ENCODE measurements at places on chromosomes 16 and 17.

GRCh38 chr16:62404842-62405611 lies 368.8 kb upstream of the CDH8 start:
- no peak for DNase-seq

DNA sequence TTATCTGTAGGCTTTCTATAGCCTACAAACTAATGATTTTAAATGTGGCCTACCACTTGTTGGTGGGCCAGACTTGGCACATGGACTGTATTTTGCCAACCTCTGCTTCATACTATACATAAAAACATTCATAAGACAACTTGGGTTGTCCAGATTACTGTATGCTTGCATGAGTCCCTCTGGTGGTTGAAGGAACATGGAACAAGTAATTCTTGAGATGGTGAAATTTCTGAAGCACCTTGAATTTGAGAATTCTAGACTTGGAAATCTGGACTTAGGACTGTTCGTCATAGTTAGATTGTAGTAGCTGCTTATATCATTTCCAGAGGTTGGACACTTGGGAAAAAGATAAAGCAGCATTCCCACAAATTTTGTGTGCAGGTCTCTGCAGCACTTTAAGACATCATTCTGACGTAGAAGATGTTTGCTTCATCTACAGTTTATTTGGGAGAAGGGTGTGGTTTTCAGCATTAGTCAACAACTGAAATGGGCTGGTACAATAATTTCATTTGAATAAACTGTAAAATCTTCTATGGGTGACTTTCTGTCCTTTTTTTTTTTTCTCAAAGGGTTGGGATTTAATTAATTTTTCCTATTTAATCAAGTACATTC lies 31.2 kb downstream of the NFATC3 start:
- no peak for DNase-seq

DNA sequence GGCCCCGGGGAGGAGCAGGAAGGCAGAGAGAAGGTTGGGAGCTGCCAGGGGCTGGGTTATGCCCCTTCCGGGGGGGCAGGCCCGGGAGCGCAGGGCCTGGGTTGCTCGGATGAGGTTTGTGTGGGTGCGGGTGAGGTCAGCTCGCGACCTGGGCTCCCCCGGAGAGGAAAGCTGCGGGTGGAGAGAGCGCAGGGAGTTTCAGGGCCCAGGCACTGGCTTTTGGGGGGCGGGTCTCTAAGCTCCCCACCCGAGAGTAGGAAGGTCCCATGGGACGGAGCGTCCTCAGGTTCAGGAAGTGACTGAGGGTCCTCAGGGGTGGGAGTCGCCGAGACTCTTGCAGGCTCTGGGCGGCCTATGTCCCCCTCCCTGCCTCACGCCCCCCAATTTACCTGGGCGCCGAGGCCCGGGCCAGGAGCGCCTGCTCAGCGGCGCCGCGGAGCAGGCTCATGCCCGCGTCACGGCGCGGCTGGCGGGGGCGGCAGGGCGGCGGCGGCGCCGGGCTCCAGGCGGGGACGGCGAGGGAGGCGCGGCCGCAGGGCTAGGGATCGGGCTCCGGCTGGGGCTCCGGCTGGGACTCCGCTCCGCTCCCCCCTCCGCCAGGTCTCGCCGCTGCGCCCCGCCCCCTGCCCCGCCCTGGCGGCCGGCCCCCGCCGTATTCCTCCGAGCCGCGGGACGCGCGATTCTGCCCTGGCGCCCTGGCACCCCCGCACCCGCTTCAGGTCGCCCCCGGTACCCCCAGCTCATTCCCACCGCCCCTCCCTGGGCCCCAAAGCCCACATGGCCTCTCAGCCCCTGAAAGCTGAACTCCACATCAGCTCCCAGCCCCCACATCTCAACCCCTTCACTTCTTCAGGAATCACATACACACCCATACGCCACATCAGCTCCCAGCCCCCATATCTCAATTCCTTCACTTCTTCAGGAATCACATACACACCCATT lies at the start of gene DOK4:
DOK4 (minus strand) TSS at position 578 of the 942 bp plus-strand sequence. CDS start 6,986 bp downstream, outside the sequence.
- DNase-seq: peak; percentile 79

DNA sequence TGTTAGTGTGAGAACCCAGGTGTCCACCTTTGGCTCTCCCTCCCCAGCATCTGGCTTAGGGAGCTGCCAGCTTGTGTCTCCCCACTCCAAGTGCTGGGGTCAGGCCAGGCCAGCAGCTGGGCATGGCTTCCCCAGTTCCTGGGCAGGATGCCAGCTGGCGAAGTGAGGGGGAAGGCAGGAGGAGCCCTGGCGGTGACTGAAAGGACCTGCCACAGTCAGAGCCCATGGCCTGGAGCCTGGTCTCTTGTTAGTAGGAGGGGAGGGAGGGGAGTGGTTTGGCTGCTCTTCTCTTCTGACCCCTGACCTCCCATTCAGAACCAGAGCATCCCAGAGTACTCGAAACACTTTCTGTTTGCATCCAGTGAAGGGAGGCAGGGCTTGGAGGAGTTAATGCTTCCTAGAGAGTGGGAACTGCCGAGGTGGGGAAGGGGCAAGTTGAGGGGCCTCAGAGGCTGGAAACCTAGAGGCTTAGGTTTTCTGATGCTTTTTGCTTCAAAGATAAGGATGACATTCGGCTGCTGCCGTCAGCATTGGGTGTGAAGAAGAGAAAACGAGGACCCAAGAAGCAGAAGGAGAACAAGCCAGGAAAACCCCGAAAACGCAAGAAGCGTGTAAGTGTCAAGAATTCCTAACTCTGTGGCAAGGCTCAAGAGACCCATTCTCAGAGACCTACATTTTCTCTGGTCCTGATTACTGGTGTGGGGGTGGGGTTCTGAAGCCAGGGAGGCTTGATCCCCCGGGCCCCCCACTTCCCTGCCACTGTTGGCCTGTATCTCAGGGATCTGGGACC lies 772 bp downstream of the CHD3 start:
- DNase-seq: peak; percentile 52

- no peak for DNase-seq
Observed at GRCh38 chr16:85438981-85439685, 174.0 kb upstream of the GSE1 start.

GRCh38 chr17:61139219-61139618 lies 260.4 kb upstream of the TBX2 start:
- DNase-seq: peak; percentile 75

DNA sequence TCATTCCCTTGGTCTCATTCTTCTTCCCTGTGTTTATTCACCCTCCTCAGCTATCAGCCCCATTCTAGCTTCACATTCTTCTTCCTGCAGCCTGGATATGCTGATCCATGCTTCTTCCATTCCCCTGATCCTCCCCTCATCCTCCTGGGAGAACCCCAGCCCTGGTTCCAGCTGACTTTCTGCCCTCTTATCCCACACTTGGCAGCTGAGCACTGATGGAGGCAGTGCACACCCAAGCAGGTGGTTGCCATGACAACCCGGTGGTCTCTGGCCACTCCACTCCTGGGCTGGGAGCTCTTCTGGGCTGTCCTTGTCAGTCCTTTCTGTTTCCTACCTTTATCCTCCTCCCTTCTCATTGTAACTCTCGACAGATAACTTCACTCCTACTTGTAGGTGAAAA lies 16.7 kb upstream of the TUBG2 start:
- DNase-seq: no peak

DNA sequence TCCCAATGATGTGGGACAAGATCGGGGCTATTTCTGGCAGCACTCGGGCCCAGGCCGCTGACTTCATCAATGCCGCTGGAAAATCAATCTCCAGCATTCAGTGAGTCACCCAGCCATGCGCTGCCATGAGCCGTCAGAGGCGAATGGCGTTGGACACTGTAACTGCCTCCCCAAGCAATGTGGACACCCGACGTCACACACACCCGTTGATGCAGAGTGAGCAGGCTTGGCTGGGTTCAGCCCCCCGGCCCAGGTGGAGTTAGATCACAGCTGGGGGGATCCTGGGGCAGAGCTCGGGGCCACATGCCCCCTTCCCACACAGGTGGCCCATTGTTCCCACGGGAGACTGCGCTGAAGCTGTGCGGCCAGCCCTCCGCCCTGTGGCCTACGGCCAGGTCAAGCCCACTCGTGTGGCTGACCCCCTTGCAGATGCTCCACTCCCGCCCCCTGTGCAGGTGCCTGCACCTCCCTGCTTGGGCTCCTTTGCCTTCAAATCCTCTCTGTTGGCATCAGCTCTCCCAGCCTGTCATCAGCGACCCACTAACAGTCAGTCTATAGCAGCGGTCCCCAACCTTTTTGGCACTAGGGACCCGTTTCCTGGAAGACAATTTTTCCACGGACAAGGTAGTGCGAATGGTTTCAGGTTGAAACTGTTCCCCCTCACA lies 89.9 kb downstream of the TBC1D16 start:
- peak; percentile 0 for DNase-seq
